ENCODE measurements at places on chromosomes 2 and 18.

GRCh38 chr2:47617028-47617427 is 165.9 kb upstream of the MSH6 start:
- DNase-seq = no peak

GRCh38 chr2:85702800-85703199 is 8.6 kb downstream of the GNLY start:
- no peak for DNase-seq

- no peak for DNase-seq
These were observed 43.9 kb downstream of the CROCC2 start for GRCh38 chr2:240949791-240950705.

GRCh38 chr2:119008108-119008507 is 66.1 kb downstream of the MARCO start:
- no peak for DNase-seq

DNA sequence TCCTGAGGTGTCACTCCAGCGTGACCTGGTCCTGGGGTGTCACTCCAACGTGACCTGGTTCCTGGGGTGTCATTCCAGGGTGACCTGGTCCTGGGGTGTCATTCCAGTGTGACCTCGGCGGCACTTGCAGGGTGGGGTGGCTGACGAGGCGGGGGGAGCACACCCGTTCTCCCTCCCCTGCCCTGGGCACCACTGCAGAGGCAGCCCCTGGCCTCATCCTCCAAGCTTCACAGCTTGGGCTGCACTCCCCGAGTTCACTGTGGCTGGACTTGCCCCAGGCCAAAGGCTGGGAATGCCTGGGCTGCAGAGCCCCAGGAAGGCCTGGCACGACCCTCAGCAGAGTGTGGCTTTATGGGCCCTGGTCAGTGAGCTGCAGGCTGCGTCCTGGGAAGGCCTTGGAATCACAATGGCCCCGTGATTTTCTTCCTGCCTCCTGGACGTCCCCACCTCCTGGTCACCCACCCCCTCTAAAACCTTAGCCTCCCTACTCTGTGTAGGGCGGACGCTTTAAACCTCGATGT is 88.3 kb downstream of the NFATC1 start:
- DNase-seq = no peak

GRCh38 chr2:63000801-63001200 is 49.8 kb upstream of the OTX1 start:
- no peak for DNase-seq

GRCh38 chr2:113739849-113740248 is 16.6 kb downstream of the SLC35F5 start:
- DNase-seq = no peak

- no peak for DNase-seq
These were observed 108.2 kb downstream of the GAREM1 start for GRCh38 chr18:32362484-32362883.

GRCh38 chr2:215060861-215061536 is 77.4 kb downstream of the ABCA12 start:
- DNase-seq = peak; percentile 95

GRCh38 chr2:30763151-30763660 is 44.0 kb downstream of the CAPN13 start:
- no peak for DNase-seq

GRCh38 chr2:45085487-45085886 is 76.2 kb upstream of the SIX2 start:
- DNase-seq = no peak

DNA sequence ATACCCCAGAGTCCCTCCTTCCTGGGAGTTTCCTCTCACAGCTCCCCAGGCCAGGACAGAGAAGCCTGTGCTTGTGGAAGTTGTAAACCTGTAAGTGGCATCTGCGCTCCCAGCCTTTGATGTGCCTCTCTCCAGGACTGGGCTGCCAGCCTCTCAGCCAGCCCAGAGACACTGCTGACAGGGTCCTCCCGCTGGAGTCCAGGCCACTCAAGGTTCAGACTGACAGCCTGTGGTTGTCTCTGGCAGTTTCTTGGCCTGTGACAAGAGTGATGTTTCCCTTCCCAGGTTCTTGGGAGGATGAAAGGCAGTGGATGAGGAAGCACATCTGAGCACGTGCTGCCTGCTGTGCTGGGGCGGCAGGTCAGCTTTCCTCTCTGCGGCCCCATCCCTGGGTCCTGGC is 3.0 kb downstream of the SLC35F6 start:
- DNase-seq = peak; percentile 30

GRCh38 chr2:7930800-7931635 is 750.8 kb upstream of the ID2 start:
- DNase-seq = peak; percentile 90

- no peak for DNase-seq
These were observed 169.3 kb downstream of the SETBP1 start for GRCh38 chr18:44850001-44850400.

DNA sequence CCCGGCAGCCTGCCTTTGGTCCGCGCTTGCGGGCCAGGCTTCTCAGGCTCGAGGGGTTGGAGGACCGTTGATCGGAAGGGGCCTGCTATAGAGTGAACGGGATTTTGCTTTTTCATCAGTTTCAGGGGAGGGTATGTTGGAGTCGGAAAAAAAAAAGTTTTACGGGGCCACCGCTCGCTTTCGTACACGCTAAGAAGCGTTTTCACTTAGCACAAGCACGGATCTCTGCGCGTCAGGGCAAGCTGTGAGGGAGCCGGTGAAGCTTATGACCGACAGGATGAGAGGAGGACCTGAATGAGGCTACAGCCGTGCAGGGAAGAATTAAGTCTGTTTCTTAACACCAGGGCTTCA is 443 bp downstream of the CPSF3 start:
- no peak for DNase-seq

DNA sequence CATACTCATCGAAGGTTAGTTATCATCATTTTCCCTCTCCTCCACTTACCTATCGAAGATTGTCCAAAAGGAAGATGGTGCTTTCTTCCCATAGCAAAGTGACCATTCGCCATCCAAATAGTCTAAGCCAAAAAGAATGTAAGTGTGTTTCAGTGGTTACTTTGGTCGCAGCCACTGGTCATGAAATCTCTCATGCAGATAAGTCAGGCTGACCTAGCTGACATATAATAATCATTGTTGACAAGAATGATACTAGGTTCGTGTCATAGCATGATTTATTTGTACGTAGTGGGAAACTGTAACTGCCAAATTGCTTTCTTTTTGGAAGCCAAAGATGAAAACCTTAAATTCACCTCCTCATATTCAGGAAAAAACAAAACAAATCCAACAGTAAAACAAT is 89.6 kb upstream of the PMAIP1 start:
- no peak for DNase-seq

DNA sequence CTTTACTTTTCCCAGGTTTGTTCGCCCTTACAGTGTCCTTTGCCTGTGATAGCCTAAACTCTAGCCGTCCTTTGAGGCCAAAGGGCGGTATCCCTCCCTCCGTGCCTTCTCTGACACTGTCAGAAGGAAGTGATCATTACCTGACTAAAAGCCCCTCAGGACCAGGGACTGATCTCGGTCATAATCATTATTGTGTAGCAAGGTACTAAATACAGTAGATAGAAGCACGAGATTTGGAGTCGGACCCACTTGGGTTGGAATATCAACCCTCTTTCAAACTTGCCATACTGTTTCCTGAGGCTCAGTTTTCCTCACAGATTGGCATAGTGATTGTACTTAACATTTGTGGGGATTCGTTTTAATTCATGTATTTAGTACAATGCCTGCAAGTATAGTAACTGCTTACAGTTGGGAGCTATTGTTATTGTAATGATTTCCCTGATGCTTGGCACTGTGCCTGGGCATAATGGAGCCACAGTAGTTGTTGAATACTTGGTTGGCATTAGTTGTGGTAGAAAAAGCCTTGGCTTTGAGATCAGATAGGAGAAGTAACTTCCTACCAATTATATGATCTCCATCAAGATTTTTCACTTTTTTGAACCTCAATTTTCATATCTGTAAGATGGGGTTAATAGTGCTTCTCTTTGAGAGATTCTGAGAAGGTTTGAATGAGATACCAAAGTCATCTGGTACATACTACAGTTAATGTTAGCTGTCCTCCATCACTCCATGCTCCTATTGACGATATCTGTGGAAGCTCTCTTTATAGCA is 836 bp downstream of the STK11IP start:
- peak; percentile 1 for DNase-seq

DNA sequence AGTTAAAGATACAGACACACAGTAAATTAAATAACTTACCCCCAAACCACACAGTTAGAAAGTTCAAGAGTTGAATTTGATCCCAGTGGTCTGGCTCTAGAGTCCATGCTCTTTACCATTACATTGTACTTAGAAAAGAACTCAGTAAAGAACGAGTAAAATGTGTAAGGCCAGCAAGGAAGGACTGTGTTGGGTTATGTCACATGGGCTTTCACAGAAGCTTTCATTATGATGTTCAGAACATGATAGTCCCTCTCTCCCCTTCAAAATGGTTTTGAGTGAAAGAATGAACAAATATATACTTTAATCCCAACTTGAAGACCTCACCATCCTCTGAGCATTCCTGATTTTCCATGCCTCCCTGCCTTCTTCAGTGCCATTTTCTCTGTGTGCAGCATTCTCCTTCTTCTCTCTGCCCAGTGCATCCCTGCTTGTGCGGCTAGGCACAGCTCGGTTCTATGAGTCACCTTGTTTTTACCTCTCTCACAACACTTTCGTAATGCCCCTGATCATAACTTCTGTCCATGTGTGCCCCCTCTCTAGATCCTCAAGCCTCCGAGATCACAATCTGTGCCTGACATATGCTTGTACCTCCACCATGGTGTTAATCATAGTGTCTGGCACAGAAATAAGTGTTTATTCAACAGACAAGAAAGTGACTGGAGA is 22.0 kb downstream of the RASGRP3 start:
- DNase-seq = no peak

DNA sequence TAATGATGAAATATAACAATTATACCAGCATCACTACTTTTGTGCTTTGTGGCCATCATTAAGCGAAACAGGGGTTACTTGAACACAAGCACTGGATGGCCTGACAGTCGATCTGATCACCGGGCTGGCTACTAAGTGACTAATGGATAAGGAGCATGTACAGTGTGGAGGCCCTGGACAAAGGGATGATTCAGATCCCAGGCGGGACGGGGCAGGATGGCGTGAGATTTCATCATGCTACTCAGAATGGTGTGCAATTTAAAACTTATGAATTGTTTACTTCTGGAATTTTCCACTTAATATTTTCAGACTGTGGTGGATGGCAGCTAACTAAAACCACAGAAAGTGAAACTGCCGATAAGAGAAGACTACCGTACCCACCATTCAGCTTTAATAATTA is 7.0 kb upstream of the CLIP4 start:
- no peak for DNase-seq

GRCh38 chr18:79360933-79361332 is 34.8 kb upstream of the NFATC1 start:
- DNase-seq = no peak

- DNase-seq = peak; percentile 22
These were observed 154.9 kb downstream of the CTIF start for GRCh38 chr18:48693625-48694262.

GRCh38 chr18:47996091-47996541 is 65.7 kb upstream of the SMAD2 start:
- peak; percentile 79 for DNase-seq

GRCh38 chr2:215010390-215010789 is 128.0 kb downstream of the ABCA12 start:
- no peak for DNase-seq

GRCh38 chr2:201858281-201859184 is 52.2 kb downstream of the CDK15 start:
- no peak for DNase-seq

- DNase-seq = no peak
These were observed 756 bp upstream of the OST4 start for GRCh38 chr2:27071990-27072830.

GRCh38 chr18:8944871-8945245 is 157.6 kb upstream of the NDUFV2 start:
- DNase-seq = no peak

GRCh38 chr2:128376241-128377041 is 57.8 kb upstream of the HS6ST1 start:
- DNase-seq = no peak

GRCh38 chr18:3664563-3665178 is 214.7 kb downstream of the TGIF1 start:
- no peak for DNase-seq

DNA sequence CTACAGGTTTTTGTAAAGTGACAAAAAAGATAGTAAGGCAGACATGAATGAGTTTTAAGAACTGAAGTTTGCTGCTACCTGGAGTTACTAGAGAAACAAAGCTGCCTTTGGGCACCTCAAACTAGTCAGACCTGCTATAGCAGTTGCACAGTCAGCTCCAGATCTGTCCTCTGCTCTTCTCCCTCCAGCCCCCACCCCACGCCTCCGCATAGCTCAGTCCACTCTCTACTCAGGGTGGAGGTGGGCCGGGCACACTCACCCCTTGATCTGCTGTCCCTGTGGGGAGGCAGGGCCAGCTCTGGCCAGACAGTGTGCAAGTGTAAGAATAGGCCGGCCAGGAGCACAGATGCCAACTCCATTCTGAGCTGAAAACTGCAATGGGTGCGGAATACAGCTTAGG is 4.1 kb downstream of the SERTAD2 start:
- no peak for DNase-seq

DNA sequence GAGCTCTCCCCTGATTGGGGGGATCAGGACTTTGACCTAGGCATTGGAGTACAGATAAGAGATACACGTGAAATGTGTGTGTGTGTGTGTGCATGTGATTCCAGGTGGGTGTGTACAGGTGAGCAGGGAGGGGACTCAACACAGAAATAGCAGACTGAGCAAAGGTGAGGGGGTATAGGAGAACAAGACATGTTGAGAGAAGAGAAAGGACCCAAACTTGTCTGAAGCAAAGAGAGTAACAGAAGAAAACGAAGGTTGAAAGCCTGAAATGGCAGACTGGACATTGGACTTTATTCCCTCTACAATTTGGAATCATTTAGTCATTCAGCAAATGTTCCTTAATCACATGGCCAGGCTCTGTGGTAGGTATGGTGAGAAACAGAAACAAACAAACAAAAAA is 23.3 kb downstream of the MRO start:
- no peak for DNase-seq

- DNase-seq = no peak
These were observed 26.6 kb downstream of the METTL8 start for GRCh38 chr2:171407030-171407675.

- DNase-seq = no peak
These were observed 30.9 kb downstream of the CD28 start for GRCh38 chr2:203737360-203737759.

- peak; percentile 51 for DNase-seq
These were observed 3.0 kb upstream of the IRS1 start for GRCh38 chr2:226802573-226802972.

- no peak for DNase-seq
These were observed 187.3 kb downstream of the FAM210A start for GRCh38 chr18:13539050-13539449.

DNA sequence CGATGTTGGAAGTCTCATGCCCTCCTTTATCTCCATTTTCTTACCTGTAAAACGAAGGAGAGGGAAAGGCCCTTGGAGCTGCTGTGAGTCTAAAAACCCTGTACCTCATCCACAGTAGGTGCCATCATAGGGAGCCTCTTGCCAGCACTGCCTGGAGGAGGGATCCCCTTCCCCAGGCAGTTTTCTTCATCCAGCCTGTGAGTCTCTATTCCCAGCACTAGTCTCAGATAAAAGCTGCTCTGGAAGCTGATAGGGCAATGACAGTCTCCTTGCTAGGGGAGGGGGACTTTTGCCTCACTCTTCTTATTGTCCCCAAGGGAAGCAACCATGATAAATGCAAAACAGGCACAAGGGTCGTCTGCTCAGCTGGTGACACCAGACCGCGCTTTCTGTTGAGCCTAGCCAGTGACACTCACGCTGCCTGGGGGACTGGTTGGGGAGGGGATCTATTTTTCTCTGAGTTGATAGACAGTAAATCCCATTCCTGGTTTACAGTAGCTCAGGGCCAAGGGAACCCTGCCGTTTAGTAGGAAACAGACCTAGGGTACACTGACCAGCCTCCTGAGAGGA is 139.5 kb upstream of the NABP1 start:
- no peak for DNase-seq

- no peak for DNase-seq
These were observed 6.3 kb downstream of the FZD5 start for GRCh38 chr2:207763303-207763917.
